RPMI7951 (cell line): ENCODE measurements at places on chromosomes 7 and 10.

GRCh38 chr10:131099028-131099726 lies 212.3 kb downstream of the TCERG1L start:
- DNase-seq = no peak

DNA sequence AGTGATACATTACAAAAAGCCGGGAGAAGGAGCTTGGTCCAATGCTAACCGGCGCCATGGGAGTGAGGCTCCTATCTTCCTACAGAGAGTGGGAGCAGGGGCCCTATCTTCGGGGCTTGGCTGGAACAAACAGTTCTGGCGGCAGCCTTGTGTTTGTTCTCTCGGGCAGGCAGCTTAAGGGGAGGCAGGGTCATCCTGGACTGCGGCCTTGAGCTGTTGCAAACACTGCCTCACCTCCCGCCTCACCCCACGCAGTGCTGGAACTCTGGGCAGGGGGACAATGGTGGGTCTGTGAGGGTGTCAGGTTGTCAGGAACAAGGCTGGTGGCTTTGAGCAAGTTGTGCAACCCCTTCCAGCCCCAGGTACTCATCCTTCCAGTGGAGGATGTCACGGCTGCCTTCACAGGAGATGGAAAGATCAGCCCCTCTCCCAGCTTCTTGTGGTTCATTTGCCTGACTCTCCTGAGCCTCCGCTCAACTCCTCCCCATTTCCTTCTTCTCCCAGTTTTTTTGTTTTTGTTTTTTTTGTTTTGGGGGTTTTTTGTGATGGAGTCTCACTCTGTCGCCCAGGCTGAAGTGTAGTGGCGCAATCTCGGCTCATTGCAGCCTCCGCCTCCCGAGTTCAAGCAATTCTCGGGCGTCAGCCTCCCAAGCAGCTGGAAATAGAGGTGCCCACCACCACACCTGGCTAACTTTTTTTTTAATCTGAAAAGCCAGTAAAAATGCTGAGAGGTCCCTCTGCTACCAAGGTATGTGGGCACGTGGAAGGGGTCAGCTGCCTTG lies 57.4 kb downstream of the SPOCK2 start:
- no peak for DNase-seq

GRCh38 chr7:73742753-73743641 lies 4.4 kb upstream of the ABHD11 start:
- no peak for DNase-seq

DNA sequence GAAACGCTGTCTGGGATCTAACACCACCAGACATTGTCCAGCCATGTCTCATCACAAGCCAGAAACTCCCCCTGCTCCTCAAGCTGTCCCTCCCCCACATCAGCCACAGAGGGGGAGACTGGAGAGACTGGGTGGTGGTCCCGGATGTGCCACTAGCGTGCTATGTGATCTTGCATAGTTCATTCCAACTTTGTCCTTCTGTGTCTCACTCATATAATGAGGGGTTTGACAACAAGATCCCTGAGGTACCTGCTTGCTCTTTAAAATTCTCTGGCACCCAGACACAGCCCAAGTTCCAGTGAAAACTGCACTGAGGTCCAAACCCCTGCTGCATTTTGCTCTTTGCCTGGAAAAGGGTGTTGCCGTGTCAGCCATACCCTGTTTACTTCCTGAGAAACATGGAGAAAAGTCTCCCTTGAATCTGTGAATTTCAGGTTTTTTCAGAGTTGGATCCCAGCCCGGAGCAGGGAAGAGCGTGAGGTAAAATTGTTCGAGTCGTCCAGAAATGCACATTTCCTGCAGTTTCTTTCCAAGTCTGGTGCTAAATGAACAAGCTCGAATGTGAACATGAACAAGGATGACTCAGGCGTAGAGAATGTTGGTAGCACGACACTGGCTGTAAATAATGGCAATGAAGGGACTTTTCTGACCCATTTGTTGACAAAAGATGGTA lies 156.6 kb downstream of the CCDC3 start:
- peak; percentile 71 for DNase-seq

DNA sequence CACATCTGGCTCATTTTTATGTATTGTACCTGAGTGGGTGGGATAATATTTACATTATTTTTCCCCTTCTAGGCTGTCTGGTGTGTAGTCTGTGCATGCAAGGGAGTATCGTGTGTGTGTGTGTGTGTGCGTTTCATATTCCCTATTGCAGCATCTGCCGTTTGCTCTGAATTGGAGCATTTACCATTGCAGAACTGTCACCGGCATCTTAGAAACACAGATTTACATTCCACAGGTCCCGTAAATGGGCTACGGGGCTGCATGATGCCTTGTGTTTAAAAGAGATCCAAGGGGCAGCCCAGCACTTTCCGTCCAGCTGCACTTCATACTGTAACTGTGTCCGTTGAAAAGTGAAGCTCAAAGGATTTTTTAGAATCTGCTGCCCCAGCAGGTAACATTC lies 167.1 kb upstream of the KIAA1217 start:
- DNase-seq = no peak

- no peak for DNase-seq
These were observed 13.9 kb upstream of the FAM20C start for GRCh38 chr7:178444-178843.

DNA sequence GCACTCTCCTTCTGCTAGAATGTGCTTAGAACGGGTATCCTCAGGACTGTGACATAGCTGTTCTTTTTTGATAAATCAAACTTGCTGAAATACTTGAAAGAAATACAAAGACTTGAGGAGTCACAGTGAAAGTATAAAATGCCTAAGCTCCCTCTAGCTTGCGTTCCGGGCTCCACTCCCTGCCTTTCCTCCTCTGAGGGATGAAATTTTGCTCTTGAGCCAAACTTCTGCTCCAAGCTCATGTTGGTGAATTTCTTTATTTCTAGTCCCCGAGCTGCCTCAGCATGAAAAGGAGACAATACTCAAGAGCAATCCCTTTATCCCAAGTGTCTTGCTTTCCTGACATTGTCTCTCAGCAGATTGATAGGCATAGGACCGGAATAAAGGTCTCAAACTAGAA lies 499.6 kb upstream of the ADARB2 start:
- DNase-seq = no peak

DNA sequence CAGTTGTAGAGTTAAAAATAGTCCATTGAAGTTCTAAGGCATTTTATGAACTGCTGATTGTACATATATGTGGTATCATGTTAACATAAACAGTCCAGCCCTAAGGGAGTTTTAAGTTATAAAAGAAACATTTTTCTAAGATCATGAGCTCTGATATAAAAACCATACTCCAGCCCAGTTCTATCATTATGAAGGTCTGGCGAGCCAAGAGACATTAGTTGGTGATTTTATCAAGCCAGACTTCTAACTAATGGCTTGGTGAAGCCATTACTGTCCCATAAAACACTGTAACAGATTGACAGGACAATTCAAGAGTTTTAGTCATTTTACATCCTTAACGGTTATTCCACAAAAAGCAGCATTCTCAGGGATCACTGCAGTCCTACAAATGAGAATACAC lies 221.6 kb downstream of the RNLS start:
- no peak for DNase-seq

- DNase-seq = no peak
These were observed 7.8 kb downstream of the SFTPD start for GRCh38 chr10:79941146-79941545.

- DNase-seq = no peak
These were observed 77.4 kb upstream of the HPS1 start for GRCh38 chr10:98524124-98524523.
